PC-3 (cell line): ENCODE measurements at places on chromosomes 1 and 21. TPM values are rescaled to one million over a fixed set of nuclear protein-coding genes. Genes with fewer than 3 reads are reported as not detected.

DNA sequence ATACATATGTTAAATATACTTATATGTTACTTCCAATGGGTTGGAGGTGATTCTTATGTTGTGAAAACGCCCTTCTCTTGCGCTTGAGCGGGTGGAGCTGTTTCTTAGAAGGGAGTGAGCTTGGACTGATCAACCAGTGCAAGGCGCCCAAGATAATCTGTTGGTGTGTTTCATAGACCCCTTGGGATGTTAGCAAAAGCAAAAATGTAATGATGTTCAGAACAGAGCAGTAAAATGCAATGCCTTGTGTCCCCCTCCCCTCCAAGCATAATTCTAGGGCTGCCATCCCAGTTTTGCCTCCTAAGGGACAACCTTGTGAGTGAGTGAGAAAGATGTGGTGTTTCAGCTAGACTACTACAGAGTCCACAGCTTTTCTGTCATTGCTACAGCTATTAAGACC lies 6.2 kb upstream of the CD34 start:
- no peaks in the 10 kb centered on the region for H3K36me3 ChIP-seq
- DNase-seq = no peak
- H3K27ac ChIP-seq = no peak overlapping the region
- H3K4me3 ChIP-seq = no peak overlapping the region

DNA sequence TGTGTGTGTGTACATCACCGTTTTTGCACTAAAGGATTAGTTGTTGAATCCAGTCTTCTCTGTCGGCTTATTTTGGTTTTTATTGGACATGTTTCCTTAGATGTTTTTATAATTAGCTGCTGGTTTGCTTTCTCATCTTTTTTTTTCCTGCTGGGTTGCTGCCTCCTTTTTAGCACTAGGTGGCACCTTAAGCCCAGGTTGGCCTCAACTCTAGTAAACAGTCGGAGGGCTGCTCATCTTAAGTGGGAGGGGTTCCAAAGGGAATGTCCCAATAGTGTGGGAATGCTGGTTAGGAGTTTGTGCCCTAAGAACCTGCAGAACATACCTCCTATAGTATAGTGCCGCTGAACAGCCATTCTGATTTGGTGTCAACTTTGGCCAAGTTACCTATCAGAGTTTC lies 570.1 kb upstream of the CXADR start:
- no peaks in the 10 kb centered on the region for H3K27me3 ChIP-seq
- no peak overlapping the region for H3K27ac ChIP-seq
- H3K36me3 ChIP-seq = no peaks in the 10 kb centered on the region

ELK4 gene
- 16.3 and 16.4 TPM in 2 replicates for total RNA-seq

GRCh38 chr1:15429701-15430149 lies 8.5 kb upstream of the CTRC start:
- peaks cover 38% of the 10 kb centered on the region for H3K4me1 ChIP-seq
- DNase-seq = peak; percentile 82
- H3K27me3 ChIP-seq = no peaks in the 10 kb centered on the region
- H3K36me3 ChIP-seq = peaks cover 23% of the 10 kb centered on the region
- H3K4me3 ChIP-seq = no peak overlapping the region
